ENCODE measurements at places on chromosomes 6 and 20.
A peak's percentile ranks its signal among the peaks of the same experiment; 100 is the strongest.

GRCh38 chr6:23566418-23566817, 559.6 kb upstream of the NRSN1 start:
- no peak for DNase-seq

DNA sequence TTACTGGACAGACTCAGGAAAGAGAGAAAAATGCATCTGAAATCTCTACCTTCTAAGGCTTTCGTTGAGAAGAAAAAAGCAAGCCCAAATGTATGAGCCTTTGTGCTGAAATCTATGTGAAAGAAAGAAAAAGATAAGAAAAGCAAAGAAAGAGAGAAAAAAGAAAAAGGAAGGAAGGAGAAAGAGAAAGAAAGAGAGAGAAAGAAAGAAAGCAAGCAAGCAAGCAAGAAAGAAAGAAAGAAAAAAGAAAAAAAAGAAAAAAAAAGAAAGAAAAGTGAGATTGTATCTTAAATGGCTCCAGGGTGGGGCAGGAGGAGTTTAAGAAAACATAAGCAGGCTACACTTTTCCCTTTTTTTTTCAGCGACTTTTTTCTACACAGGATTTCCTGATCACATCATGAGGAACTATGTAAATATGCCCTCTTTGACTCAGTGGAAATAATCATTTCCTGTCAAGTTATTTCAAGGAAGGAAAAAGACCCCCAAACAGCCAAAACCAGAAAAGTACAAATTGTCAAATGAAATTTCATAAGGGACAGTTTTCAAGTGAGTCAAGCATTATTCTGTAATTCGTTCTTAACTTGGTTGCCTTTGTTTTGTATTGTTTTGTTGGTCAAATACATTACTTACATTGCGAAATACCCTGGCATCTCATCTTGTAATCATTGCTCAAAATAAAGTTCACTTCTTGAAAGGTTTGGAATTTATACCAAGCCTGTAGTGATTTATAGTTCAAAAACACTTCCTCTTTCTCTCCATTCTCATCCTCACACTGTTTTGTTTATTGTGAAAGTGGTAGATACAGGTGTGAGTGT, 79.5 kb upstream of the RNF217 start:
- no peak for DNase-seq

DNA sequence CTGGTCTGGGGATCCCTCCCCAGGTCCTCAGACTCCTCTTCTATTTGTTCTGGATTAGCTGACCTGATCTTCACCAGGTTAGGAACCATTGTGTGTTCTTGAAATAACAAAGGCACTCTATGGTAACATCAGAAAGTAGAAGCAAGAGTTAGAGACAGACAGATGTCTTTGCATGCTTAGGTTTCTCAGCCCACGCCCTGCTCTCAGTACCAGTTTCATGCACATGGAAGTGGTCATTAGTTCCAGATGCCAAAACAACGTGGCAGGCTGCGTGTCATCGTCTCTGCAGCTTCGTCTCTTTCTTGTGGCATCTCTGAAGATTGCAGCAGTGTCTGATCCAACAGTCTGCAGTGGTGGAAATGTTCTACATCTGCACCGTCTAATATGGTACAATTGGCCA, 89.4 kb downstream of the PACRG start:
- DNase-seq, result no peak

DNA sequence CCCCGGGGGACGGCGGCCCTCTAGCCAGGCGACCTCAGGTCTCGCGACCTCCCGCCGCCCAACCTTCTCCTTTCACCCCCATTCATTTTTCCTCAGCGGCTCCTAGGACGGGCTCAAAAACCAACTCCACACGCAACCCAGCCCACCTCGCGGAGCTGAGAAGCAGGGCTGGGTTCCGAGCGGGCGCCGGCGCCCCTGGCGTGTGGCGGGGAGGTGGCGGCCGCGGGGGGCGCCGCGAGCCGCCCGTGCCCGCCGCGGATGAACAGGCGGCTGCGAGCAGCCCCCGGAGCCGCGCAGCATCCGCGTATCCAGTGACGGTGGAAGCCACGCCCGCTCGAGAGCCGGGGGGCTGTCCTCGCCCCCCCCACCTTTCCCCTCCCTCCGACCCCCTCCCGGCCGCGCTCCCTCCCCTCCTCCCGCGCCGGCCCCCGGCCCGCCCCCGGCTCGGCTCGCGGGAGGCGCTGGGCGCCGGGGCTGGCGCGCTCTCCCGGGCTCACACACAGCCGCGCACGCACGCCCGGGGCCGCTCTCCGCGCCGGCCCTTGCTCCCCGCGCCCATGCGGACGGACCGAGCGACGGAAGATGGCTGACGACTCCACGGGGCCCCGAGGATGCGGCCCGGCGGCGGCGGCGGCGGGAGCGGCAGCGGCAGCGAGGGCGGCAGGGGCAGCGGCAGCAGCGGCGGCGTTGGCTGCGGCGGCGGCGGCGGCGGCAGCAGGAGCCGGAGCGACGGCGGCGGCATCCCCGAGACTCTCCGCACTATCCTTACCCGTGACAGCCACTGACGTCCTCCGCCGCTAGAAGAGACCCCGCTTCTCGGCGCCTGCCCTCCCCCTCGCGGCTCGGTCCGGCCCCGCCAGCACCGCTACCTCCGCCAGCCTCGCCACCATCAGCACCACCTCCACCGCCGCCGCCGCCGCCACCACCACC, at the start of gene SOBP:
Gene SOBP, plus strand, starts transcription at position 482 of the 930 bp plus-strand sequence. CDS start 500 bp downstream, outside the sequence.
- DNase-seq, result peak; percentile 26

DNA sequence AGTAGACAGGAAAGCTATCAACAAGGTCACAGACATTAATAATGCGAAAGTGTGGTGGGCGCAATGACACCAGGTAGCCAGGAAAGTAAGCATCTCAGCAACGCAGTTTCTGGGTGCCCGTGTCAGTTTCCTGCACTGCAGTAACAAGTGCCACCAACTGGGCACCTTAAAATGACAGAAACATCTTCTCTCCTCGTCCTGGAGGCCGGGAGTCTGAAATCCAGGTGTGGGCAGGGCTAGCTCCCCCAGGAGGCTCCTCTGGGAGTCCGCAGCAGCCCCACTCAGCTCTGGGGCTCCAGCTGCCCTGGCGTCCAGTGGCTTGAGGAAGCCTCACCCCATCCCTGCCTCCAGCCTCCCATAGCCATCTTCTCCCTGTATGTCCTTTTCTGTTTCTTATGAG, 387.2 kb downstream of the TAF4 start:
- DNase-seq, result no peak

DNA sequence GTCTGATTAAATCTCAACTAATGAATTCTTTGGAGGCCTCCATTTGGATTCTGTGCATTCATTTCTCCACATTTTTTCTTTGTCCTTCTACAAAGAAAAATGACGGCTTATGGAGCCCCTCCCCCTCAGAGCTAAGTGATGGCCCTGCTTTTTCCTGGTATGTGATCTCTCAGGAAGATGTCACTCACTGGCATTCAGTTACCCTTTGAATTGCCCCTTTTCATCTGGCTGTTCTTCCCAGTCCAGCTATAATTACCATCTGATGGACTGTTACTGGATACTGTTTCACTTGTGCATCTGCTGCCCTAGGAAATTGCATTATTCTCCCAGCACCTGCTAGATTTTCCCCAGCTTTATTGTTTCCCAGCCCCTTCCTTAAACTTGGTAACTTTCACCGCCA, 151.9 kb downstream of the CFAP61 start:
- no peak for DNase-seq

DNA sequence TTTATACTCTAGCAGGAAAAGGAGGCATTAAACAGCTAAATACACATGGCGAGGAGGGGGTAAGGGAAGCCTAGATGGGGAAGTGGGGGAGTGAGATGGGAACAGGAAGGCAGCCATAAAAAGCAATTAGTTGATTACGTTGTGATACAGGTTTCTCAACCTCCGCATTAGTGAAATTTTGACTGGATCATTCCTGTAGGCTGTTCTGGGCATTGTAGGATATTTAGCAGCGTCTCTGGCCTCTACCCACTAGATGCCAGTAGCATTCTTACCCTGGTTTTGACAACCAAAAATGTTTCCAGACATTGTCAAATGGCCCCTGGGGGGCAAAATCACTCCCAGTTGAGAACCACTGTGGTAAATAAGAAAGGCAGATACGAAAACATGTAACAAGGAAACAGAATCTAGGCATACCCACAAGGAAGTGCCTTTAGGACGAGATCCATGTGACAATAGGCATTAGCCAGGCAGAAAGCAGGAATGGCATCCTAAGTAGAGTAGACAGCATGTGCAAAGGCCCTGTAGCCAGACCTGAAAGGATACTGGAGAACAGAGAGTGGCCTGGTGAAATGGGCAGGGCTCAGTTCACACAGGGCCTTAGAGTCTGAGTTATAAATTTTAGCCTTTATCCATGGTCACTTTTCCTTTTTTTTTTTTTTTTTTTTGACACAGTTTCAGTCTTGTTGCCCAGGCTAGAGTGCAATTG, 25.8 kb upstream of the PTPN1 start:
- DNase-seq, result no peak

DNA sequence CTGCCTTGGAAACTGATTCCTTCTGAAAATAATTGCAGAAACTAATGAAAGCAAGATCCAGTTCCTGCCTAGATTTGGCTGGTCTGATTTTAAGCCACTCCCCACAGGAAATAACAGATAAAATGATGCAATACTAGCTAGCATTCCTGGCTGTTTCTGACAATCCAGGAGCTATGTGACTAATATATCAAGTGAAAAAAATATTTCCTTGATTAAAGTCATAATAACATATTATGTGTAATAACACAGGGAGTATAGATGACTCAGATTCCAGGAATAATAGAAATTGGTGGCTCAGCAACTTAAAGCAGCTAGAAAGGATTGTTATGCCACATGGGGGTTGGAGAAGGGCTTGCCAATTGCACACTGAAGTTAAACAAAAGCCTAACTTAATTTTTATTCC, 182.7 kb upstream of the SALL4 start:
- DNase-seq, result peak; percentile 97

DNA sequence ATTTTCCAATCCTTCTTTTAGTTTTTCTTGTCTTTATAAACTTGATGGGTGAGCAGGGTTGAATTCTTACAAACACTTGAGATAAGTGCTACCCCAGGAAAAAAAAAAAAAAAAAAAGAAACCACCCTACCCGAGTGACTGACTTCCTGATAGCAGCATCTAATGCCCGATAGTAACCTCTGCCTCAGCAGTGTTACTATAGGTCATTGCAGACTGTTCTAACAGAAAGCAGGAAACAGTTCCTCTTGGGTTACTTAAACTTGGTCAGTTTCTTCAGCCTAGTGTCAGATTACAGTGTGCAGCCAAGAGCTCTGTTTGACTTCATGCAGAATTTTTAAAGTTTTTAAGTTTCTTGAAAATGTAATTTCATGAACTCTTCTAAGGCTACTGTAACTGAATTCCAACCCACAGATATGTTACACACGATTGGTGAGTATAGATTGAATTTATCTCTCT, 2.1 kb downstream of the MYLIP start:
- DNase-seq, result peak; percentile 47

- no peak for DNase-seq
Observed at GRCh38 chr20:26276554-26277210, 580.0 kb upstream of the ZNF337 start.

- DNase-seq, result no peak
Observed at GRCh38 chr6:139431602-139431956, 57.1 kb upstream of the CITED2 start.

DNA sequence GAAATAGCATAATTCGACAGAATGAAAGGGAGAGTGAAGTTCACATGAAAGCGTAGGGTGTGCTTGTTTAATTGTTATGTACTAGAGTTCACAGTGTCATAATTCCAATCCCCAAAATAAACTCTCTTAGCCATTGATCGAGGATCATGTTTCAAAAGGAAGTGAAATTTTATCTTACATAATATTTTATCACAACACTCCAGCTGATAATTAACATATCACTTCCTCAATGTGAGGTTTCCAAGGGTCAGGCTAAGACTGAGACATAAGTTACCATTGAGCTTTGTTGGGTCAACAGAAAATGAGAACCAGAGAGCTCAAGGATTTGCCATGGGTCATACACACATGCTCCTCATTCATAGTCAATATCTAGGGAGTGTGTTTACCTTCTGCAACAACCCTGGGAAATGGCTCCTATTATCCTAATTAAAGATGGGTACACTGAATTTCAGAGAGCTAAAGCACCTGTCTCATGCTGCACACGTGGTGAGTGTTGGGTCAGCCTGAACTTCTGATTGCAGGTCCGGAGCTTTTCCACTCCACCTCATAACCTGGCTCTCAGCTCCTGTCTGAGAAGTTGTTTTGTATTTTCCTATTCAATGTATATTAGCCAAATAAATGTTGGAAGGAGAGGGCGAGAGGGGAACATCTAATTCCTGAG, 3.0 kb downstream of the GSTA2 start:
- DNase-seq, result no peak

- DNase-seq, result no peak
Observed at GRCh38 chr6:34490390-34491090, 24.7 kb downstream of the PACSIN1 start.

- no peak for DNase-seq
Observed at GRCh38 chr6:18177286-18177965, 22.2 kb downstream of the KDM1B start.
